ENCODE measurements at places on chromosomes 4 and X. TPM values are rescaled to one million over a fixed set of nuclear protein-coding genes. Genes with fewer than 3 reads are reported as not detected.

DNA sequence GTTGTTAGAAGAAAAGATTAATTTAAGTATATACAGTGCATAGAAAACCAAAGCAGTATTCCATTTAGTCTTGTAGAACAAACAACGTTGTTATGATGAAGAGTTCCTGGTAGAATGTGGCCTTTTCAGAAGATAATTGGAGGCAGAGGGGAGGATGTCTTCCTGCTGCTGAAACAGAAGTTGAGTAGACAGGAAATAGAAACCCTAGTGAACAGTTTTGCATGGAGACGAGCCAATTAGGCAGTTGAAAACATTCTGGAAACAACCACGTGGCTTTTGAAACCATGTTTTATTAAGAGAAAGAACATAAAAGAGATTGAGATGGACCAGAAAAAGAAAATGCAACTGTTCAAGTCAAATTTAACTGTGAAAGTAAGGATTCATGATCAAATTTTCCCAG, 325.2 kb downstream of the CAMK2D start:
- H3K27ac ChIP-seq: peak overlapping the region; percentile 2
- H3K27me3 ChIP-seq: peaks cover 2% of the 10 kb centered on the region
- H3K4me1 ChIP-seq: peaks cover 13% of the 10 kb centered on the region

GRCh38 chr4:111405989-111406388, 739.3 kb upstream of the FAM241A start:
- H3K27me3 ChIP-seq: no peaks in the 10 kb centered on the region
- no peak for DNase-seq
- no peak overlapping the region for H3K4me3 ChIP-seq
- no peak overlapping the region for H3K27ac ChIP-seq

DNA sequence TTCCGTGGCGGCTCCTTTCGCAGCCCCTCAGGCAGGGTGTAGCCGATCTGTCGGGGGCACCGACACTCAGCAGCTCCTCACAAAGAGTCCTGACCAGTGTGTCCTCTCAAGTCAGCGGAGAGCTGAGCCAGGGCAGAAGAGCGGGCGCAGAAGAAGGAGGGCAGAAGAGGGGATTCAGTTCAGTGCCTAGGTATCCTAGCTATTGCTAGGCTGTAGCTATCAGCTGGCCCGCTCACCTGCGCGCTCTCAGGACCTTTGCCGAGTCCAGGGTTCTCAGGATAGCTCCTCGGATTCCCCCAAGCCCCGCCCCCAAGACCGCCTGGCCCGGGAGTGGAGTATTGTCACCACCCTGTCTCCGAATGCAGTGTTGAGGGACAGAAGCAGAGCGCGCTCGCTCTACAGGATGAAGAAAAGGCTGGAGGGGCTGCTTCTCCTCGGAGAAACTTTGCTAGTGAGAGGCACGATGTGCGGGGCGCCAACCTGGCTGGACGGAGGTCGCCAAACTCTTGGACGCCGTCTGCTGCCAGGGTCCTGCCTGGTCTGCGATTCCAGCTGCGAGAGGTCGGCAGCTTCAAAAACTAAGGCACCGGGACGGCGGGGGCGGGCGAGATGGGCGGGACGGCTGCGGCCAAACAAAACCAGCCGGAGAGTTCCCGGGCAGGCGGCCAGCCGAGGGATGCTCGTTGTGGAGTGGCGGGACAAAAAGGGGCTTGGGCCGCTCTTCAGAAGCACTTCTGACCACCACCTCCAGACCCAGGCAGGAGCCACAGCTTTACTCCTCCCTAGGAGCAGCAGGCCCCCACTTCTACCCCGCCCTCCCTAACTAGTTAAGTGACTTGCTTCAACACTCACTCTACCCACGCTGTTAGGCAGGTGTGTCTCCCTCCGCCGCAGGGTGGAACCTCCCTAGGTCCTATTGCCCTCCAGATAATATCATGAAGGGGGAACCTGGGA, at the start of gene XKRX:
XKRX (minus strand) TSS at position 258 of the 954 bp plus-strand sequence. CDS start 613 bp downstream, outside the sequence.
- peak within 1 kb of the TSS; percentile 76 for H3K4me3 ChIP-seq
- peak; percentile 38 for DNase-seq
- no peaks in the 10 kb centered on the region for H3K27me3 ChIP-seq
- H3K4me1 ChIP-seq: peaks cover 16% of the 10 kb centered on the region
- H3K36me3 ChIP-seq: no peaks in the 10 kb centered on the region

DNA sequence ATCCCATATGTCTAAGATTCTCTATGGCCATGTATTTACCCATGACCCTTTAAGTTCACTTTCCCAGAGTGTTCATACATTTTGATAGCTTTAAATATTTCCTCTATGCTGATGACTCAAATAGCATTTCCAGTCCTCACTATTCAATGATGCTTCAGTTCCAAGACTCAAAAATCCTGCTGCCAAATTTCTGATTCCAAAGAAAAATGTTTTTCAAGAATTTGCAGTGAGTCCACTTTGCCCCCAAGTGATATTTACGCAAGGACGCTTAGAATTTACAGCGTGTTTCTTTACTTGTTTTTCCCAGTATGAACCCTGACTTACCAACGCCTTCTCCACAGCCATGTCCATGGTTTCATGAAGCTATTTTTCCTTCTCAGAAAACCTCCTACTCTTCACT, 127.9 kb upstream of the PCDH18 start:
- H3K4me1 ChIP-seq: no peaks in the 10 kb centered on the region
- DNase-seq: no peak
- no peaks in the 10 kb centered on the region for H3K27me3 ChIP-seq
- no peak overlapping the region for H3K27ac ChIP-seq
- no peak overlapping the region for H3K4me3 ChIP-seq

DNA sequence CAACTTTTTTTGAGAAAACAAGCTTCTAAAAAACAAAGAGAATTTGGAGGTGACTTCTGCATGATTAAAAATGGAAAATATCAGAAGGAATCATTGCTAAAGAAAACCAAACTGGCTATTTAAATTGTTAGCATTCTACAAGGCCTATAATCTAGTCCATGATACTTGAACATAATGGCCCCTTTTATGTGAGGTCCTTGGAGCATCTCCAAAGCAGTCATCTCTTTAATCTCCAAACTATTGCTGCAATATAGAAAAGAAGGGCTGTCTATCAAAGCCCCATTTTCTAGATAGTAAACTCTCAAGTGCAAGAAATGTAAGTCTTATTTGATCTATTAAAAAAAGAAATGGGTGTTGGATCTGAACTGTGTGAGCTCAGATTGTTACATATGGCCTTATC, 615.1 kb downstream of the CENPC start:
- no peaks in the 10 kb centered on the region for H3K4me1 ChIP-seq
- no peak for DNase-seq
- H3K36me3 ChIP-seq: no peaks in the 10 kb centered on the region
- H3K27me3 ChIP-seq: no peaks in the 10 kb centered on the region

DNA sequence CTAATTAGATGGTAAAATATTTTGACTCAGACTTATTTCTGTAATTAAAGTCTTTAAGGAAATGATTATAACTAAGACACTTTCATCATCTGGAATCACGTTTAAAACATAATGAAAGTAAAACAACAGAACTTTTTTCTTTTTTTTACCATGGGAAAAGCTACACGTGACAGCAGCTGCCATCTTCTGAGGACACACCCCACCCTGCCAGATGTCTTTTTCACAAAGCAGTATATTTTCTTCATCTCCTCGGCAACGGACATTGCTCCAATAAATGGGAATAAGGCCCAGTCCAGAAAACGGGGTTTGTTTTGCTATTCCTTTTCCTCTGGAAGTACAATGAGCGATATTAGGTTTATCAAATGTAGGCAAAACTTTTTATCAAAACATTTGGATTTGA, 17.5 kb downstream of the PRSS12 start:
- H3K4me3 ChIP-seq: no peak overlapping the region
- no peak for DNase-seq
- H3K4me1 ChIP-seq: no peaks in the 10 kb centered on the region
- H3K27ac ChIP-seq: no peak overlapping the region
- peaks cover 14% of the 10 kb centered on the region for H3K27me3 ChIP-seq
- no peaks in the 10 kb centered on the region for H3K36me3 ChIP-seq

DNA sequence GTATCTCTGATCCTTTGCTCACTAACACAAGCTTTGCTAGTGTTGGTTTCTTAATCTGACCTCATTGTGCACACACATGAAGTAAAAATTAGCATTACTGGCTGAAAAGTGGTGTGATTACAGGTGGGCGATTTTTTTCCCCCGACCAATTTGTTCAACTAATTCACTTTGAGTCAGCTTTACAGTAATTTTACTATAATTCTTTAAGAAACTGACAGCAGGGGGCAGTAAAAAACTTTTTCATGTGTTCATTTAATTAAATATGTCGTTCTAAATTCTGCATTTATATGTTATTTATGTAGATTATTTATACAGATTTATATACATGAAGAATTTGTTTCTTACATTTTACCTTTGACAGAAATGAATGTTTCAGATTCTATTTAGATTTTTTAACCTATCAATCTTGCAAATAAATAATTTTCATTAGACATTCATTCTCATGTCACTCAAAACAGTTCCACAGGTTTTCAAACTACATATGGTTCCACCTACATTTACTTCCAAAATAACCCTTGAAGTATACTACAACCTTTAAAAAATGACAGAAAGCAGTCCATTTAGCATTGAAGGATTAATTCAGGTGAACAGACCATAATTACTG, 17.5 kb downstream of the PALLD start:
- DNase-seq: no peak
- H3K27ac ChIP-seq: no peak overlapping the region

- no peak for DNase-seq
- H3K36me3 ChIP-seq: no peaks in the 10 kb centered on the region
- H3K4me1 ChIP-seq: no peaks in the 10 kb centered on the region
- peaks cover 7% of the 10 kb centered on the region for H3K27me3 ChIP-seq
- no peak overlapping the region for H3K4me3 ChIP-seq
Observed at GRCh38 chr4:78483811-78484210, 67.8 kb upstream of the ANXA3 start.

GRCh38 chrX:15988661-15989603, 134.3 kb upstream of the AP1S2 start:
- no peaks in the 10 kb centered on the region for H3K4me1 ChIP-seq
- H3K36me3 ChIP-seq: no peaks in the 10 kb centered on the region
- DNase-seq: no peak
- no peak overlapping the region for H3K27ac ChIP-seq
- H3K27me3 ChIP-seq: peaks cover 2% of the 10 kb centered on the region

DNA sequence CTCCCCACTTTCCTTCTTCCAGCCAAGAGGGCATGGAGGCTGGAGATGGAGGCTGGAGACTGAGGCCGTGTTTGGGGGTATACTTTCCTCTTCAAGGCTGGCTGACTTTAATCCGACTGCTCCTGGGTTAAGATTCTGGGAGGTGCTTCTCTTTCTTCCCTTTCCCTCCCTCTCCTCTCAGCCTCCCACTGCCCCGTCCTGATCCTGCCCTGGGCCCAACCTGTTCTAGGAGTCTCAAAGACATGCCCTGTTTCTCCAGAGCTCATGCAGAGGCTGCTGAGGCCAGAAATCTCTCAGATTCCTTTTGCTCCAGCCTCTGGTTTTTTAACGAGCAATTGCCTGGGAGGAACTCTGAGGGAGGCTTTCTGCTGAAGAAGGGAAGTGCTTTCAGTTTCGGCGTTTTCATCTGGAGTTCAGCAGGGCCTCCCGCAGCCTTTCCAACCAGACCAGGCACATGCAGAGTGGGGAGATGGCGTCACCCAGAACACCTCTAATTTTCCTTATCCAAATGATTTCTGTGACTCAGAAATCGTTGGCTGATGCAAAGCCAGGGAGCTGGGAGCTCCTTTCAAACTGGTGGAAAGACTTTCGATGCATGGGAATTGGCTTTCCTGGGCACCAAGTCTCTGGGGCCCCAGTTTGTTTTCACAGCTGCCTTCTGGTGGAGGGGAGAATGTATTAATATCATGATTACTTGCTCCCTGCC, 34.5 kb upstream of the FAM9C start:
- peak overlapping the region; percentile 58 for H3K4me3 ChIP-seq
- H3K27me3 ChIP-seq: no peaks in the 10 kb centered on the region
- peaks cover 92% of the 10 kb centered on the region for H3K4me1 ChIP-seq
- peak overlapping the region; percentile 86 for H3K27ac ChIP-seq

Gene HTR2C
- not detected for total RNA-seq

Gene LETM1
- total RNA-seq: 56.6 TPM

Gene CT47A7
- not detected for total RNA-seq

Gene PCSK1N
- total RNA-seq: not detected

Gene GSX2
- not detected for total RNA-seq

Gene FUNDC2
- 49.3 TPM for total RNA-seq

All from activated CD8-positive, alpha-beta T cell treated with anti-CD3 and anti-CD28 coated beads, Interleukin-2, amount 10 ng/mL, durations not matched to agents 7 days and 5 days (primary cell).